Caco-2 (cell line): ENCODE measurements at places on chromosomes 6 and 20. TPM values are rescaled to one million over a fixed set of nuclear protein-coding genes. Genes with fewer than 3 reads are reported as not detected.
A peak's percentile ranks its signal among the peaks of the same experiment; 100 is the strongest.

RAET1G gene
- not detected in 2 replicates for total RNA-seq

TRIM38 gene
- total RNA-seq, result 0.53 and 0.70 TPM in 2 replicates

ARMC2 gene
- 6.1 and 7.8 TPM in 2 replicates for total RNA-seq

PKHD1 gene
- 2.7 and 3.3 TPM in 2 replicates for total RNA-seq

ELOVL2 gene
- not detected in 2 replicates for total RNA-seq

ENPP1 gene
- 4.6 and 4.8 TPM in 2 replicates for total RNA-seq

FAM217A gene
- not detected in 2 replicates for total RNA-seq

WFDC10B gene
- not detected in 2 replicates for total RNA-seq

CLVS2 gene
- not detected in 2 replicates for total RNA-seq

FAM209B gene
- not detected in 2 replicates for total RNA-seq

SLC22A16 gene
- total RNA-seq, result not detected in 2 replicates

GRCh38 chr6:162336359-162336758, 391.2 kb downstream of the PRKN start:
- H3K36me3 ChIP-seq, result no peaks in the 10 kb centered on the region
- H3K27me3 ChIP-seq, result no peaks in the 10 kb centered on the region
- H3K27ac ChIP-seq, result no peak overlapping the region
- no peaks in the 10 kb centered on the region for H3K4me1 ChIP-seq
- DNase-seq, result no peak

DNA sequence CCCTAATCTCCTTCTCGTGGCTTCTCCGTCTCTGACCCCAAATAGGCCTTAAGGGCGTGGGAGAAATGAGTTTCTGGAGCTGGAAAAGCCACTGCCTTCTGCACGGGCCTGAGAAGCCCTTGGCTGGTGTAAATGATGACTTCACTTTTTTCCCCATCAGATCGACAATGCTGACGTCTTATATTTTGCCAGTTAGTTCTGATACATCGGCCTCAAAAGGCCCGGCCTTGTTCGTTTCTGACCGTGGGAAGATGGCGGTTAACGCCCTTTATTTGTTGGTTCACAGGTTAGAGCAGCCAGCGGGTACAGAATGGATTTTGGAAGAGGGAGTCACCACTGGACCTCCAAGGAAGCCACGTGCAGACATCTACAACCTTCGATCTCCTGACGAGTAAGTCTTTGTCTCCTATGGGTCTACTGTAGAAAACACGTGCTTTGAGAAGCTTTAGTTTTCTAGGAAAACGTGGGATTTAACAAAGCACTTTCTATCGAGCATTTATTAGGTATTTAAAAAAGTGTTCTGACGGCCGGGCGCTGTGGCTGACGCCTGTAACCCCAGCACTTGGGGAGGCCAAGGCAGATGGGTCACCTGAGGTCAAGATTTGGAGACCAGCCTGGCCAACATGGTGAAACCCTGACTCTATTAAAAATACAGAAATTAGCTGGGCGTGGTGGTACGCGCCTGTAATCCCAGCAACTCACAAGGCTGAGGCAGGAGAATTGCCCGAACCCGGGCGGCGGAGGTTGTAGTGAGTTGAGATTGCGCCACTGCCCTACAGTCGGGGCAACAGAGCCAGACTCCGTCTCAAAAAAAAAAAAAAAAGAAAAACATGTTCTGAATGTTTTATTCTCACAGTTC, 1.2 kb upstream of the ZNFX1 start:
- H3K4me1 ChIP-seq, result peaks cover 52% of the 10 kb centered on the region
- no peaks in the 10 kb centered on the region for H3K27me3 ChIP-seq
- H3K4me3 ChIP-seq, result peak overlapping the region; percentile 76
- peaks cover 58% of the 10 kb centered on the region for H3K36me3 ChIP-seq
- DNase-seq, result no peak

DNA sequence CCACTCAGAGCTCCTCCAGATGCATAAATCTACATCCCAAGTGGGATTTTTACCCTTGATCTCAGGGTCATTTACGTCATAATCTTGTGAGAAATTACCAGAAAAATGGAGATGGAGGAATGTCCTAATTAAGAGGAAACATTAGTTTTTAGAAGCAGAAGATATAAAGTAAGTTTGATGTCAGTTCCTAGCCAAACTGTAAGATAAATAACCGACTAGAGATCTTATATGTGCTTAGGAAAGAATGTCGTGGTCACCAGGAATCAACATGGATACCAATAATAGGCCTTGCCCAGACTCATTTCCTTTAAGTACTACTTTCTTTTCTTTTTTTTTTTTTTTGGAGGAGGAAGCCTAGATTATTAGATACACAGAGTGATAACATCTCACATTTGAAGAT, 186.9 kb downstream of the UTRN start:
- H3K4me3 ChIP-seq, result no peak overlapping the region
- H3K27me3 ChIP-seq, result no peaks in the 10 kb centered on the region
- H3K27ac ChIP-seq, result no peak overlapping the region

DNA sequence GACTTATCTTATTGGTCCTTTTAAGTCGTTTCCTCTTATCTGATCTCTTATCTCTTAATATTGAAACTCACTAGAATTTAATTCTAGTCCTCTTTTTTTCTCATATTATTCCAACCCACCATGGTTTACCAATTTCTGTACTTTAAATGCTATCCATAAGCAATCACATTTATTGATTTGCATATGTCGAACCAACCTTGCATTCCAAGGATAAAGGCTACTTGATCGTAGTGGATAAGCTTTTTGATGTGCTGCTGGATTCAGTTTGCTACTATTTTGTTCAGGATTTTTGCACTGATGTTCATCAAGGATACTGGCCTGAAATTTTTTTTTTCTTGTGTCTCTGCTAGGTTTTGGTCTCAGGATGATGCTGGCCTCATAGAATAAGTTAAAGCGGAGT, 7.7 kb downstream of the DEFB125 start:
- H3K27ac ChIP-seq, result no peak overlapping the region
- H3K36me3 ChIP-seq, result no peaks in the 10 kb centered on the region
- no peak for DNase-seq
- H3K4me3 ChIP-seq, result no peak overlapping the region
- H3K4me1 ChIP-seq, result no peaks in the 10 kb centered on the region

DNA sequence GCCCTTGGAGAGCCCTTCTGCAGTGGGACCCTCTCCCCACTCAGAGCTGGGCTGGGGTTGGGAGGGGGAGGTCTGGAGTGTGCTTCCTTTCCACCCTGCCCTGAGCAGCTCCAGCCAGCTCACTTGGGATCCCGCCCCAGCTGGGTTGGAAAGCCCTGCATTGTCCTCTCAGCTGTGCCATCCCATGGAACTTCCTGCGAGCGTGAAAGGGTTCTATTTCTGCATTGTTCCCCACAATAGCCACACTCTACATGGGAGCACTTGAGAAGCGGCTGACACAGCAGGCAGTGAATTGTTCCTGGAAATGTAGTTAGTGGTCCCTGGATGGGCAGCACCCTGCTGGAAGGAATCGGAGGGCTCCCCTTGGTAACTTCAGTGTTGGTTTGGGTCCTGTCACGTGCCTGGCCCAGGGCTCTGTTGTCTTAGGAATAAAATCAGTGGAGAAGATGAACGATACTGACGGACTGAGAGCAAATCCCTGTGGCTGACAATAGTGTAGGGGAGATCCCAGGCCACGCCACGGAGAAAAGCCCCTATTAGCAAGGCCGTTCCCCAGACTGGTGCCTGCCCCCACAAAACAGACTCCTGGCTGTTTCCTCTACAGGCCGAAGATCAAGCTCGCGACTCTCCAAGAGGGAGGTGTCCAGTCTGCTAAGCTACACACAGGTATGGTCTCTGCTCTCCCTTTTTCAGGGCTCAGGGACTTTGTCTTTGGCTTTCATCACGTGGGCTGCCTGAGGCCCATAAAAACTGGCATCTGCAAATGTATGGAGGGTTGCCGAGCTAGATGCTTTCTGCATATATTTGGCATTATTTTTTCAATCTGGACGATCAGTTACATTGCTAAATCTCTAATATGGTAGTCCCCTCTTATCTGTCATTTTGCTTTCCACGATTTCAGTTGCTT, 18.8 kb downstream of the DNMT3B start:
- 0 out of 2 replicates have a peak, but pooled peaks cover 6% of the 10 kb centered on the region for H3K36me3 ChIP-seq
- no peak overlapping the region for H3K4me3 ChIP-seq
- peaks cover 23% of the 10 kb centered on the region for H3K4me1 ChIP-seq
- no peak overlapping the region for H3K27ac ChIP-seq

GRCh38 chr20:21685981-21686380, 19.5 kb upstream of the PAX1 start:
- no peaks in the 10 kb centered on the region; the same call in 1 of the 2 replicates for H3K27me3 ChIP-seq
- no peak overlapping the region for H3K27ac ChIP-seq
- no peaks in the 10 kb centered on the region for H3K4me1 ChIP-seq
- no peak overlapping the region for H3K4me3 ChIP-seq

- no peak overlapping the region for H3K27ac ChIP-seq
- H3K36me3 ChIP-seq, result no peaks in the 10 kb centered on the region
- H3K27me3 ChIP-seq, result no peaks in the 10 kb centered on the region
Measured at GRCh38 chr20:30815577-30816181, 441.8 kb upstream of the DEFB115 start.

GRCh38 chr6:327538-328116, 35.3 kb downstream of the DUSP22 start:
- H3K36me3 ChIP-seq, result no peaks in the 10 kb centered on the region
- no peaks in the 10 kb centered on the region for H3K4me1 ChIP-seq
- H3K27ac ChIP-seq, result no peak overlapping the region
- no peak for DNase-seq
- no peak overlapping the region for H3K4me3 ChIP-seq

GRCh38 chr6:14739827-14740226, 506.0 kb upstream of the JARID2 start:
- no peak overlapping the region for H3K27ac ChIP-seq
- no peaks in the 10 kb centered on the region for H3K4me1 ChIP-seq
- no peak for DNase-seq
- no peak overlapping the region for H3K4me3 ChIP-seq

GRCh38 chr6:84003131-84003530, 30.4 kb upstream of the MRAP2 start:
- DNase-seq, result no peak
- H3K27me3 ChIP-seq, result no peaks in the 10 kb centered on the region
- no peak overlapping the region for H3K4me3 ChIP-seq

DNA sequence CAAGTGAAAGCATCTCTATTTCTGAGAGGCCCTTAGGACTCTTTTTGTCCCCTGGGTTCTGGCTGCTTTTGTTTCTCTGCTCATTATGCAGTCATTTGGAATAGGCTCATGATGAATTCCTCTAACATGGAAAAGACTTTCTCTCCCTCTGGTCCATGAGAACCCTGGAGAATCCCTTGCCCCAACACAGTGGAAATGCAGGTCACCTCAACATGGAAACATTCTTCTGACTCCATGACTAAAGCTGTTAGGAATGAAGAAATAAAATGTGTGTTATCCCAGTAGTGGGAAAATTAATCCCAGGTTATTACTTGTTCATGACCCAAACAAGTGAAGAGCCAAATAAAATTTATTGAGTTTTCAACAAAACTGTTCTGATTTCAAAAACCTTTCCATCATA, 458.6 kb downstream of the EPM2A start:
- H3K4me3 ChIP-seq, result no peak overlapping the region
- H3K27ac ChIP-seq, result no peak overlapping the region
- no peak for DNase-seq
- H3K4me1 ChIP-seq, result peaks cover 10% of the 10 kb centered on the region

- no peaks in the 10 kb centered on the region for H3K36me3 ChIP-seq
- DNase-seq, result no peak
- no peak overlapping the region for H3K27ac ChIP-seq
- H3K27me3 ChIP-seq, result no peaks in the 10 kb centered on the region
- H3K4me3 ChIP-seq, result no peak overlapping the region
Measured at GRCh38 chr6:169224716-169225115, 28.9 kb downstream of the THBS2 start.

DNA sequence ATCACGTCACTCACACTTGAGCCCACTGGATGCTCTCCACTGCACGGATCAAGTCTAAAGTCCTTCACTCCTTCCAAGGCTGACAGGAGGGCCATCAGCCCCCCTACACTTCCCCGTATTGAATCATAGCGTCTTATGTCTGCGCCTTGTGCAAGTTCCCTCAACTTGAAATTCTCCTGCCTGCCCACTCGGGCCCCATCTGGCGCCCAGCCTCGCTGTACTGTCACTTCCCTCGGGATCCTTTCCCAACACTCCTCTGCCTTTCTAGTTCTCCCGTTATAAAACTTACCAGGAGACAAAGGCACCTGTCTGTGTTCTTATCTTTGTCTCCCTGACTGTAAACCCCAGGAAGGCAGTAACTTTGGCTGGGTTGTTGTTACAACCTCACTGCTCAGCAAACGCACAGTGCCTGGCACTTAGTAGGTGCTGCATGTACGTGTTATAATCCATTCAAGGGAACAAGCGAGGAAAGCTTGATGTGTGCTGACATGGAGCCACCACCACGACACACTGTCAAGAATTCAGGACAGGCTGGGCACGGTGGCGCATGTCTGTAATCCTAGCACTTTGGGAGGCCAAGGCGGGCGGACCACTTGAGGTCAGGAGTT, 33.8 kb upstream of the ZFAND3 start:
- H3K4me1 ChIP-seq, result peaks cover 3% of the 10 kb centered on the region
- H3K27ac ChIP-seq, result no peak overlapping the region
- no peak for DNase-seq
- no peaks in the 10 kb centered on the region for H3K36me3 ChIP-seq

DNA sequence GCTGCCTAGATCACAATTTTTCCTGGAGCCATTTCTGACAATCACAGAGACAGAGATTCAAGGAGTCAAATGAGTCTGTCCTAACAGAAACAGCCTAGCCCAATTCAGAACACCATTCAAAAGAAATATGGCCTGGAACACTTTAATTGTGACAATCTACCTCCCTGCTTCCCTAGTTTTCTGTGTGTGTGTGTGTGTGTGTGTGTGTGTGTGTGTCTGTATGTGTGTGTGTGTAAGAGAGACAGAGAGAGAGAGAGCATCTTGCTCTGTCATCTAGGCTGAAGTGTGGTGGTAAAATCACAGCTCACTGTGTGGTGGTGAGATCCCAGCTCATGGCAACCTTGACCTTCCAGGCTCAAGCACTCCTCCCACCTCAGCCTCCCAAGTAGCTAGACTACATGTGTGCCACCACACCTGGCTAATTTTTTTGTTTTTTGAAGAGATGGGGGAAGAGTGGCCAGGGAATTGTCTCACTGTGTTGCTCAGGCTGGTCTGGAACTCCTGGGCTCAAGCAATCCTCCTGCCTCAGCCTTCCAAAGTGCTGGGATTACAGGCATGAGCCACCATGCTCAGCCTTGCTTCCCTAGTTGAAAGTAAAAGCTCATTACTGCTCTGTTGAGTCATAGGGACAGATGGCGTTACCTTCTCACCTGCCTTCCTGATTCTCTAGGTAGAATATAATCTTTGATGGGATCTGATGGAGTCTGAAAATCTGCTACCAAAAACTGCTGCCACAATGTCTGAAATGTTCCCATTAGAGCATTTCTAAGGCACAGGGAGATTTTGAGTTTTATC, 89.6 kb upstream of the BEND6 start:
- no peak overlapping the region for H3K4me3 ChIP-seq
- no peaks in the 10 kb centered on the region for H3K36me3 ChIP-seq
- no peaks in the 10 kb centered on the region for H3K27me3 ChIP-seq
- no peak for DNase-seq

GRCh38 chr6:32854376-32855178, 585 bp downstream of the PSMB9 start:
- H3K4me1 ChIP-seq, result peaks cover 6% of the 10 kb centered on the region; the same call in 1 of the 2 replicates
- no peaks in the 10 kb centered on the region for H3K36me3 ChIP-seq
- no peak for DNase-seq
- H3K27ac ChIP-seq, result no peak overlapping the region
- peaks cover 1% of the 10 kb centered on the region for H3K27me3 ChIP-seq

- no peaks in the 10 kb centered on the region for H3K36me3 ChIP-seq
- H3K27me3 ChIP-seq, result no peaks in the 10 kb centered on the region
- no peak overlapping the region for H3K27ac ChIP-seq
- H3K4me3 ChIP-seq, result no peak overlapping the region
- DNase-seq, result no peak
Measured at GRCh38 chr6:154548130-154548830, 37.8 kb upstream of the CNKSR3 start.

GRCh38 chr6:6661191-6661590, 72.7 kb downstream of the LY86 start:
- H3K4me1 ChIP-seq, result peaks cover 8% of the 10 kb centered on the region; the same call in 1 of the 2 replicates
- no peaks in the 10 kb centered on the region for H3K36me3 ChIP-seq
- no peak for DNase-seq
- no peak overlapping the region for H3K4me3 ChIP-seq
- H3K27ac ChIP-seq, result no peak overlapping the region
- no peaks in the 10 kb centered on the region for H3K27me3 ChIP-seq
